Foreskin fibroblast (primary cell): ENCODE measurements at places on chromosomes 4 and X.

- DNase-seq, result peak; percentile 57
Observed at GRCh38 chr4:41258783-41259182, 2.1 kb downstream of the UCHL1 start.

GRCh38 chr4:132218406-132218805 lies 930.7 kb upstream of the PCDH10 start:
- DNase-seq, result peak; percentile 2

- no peak for DNase-seq
Observed at GRCh38 chr4:38129460-38130227, 169.4 kb downstream of the PTTG2 start.

DNA sequence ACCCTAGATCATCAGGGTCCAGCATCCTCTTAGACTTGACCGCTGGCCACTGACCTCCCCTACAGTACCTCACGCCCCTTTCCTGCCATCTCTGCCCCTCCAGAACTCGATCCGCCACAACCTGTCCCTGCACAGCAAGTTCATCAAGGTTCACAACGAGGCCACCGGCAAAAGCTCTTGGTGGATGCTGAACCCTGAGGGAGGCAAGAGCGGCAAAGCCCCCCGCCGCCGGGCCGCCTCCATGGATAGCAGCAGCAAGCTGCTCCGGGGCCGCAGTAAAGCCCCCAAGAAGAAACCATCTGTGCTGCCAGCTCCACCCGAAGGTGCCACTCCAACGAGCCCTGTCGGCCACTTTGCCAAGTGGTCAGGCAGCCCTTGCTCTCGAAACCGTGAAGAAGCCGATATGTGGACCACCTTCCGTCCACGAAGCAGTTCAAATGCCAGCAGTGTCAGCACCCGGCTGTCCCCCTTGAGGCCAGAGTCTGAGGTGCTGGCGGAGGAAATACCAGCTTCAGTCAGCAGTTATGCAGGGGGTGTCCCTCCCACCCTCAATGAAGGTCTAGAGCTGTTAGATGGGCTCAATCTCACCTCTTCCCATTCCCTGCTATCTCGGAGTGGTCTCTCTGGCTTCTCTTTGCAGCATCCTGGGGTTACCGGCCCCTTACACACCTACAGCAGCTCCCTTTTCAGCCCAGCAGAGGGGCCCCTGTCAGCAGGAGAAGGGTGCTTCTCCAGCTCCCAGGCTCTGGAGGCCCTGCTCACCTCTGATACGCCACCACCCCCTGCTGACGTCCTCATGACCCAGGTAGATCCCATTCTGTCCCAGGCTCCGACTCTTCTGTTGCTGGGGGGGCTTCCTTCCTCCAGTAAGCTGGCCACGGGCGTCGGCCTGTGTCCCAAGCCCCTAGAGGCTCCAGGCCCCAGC lies 5.2 kb downstream of the FOXO4 start:
- no peak for DNase-seq

- no peak for DNase-seq
Observed at GRCh38 chr4:76279462-76279861, 27.1 kb upstream of the STBD1 start.

- peak; percentile 41 for DNase-seq
Observed at GRCh38 chr4:21949073-21949457, 493 bp upstream of the KCNIP4 start.

GRCh38 chrX:98514032-98514431 lies 1630.3 kb downstream of the RPA4 start:
- DNase-seq, result no peak

DNA sequence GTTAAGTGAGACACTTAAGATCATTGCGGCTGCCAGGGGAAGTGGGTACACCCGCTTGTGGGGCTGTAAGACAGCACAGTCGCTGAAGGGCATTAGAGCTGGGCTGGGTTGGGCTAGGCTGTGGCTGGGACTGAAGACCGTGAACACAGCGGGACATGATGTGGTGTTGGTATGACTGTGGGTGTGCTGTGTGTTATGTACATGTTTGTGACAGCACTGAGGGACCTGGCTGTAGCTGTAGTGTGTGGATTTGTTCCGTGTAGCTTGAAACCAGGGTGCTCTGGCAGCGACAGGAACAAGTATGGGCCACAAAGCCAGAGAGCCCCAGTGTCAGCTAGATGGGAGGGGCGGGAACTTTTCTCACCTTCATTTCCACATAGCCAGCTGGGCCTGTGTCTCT lies 82.1 kb downstream of the NHSL2 start:
- no peak for DNase-seq

DNA sequence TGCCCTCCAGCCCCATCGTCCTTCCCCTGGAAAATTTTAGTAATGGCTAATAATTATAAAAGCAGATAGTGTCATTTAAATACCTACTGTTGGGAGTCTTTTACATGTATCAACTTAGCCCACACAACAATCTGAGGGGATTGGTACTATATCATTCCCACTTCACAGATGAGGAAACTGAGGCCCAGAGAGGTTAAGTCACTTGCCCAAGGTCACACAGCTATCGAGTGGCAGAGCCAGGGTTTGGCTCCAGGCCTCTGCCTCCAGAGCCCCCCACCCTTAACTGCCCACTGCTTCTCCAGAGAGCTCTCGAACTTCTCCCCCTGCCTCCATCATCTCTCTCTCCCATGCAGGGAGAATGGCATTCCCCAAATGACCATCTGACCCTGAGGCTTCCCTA lies 7.4 kb downstream of the C4orf50 start:
- no peak for DNase-seq

DNA sequence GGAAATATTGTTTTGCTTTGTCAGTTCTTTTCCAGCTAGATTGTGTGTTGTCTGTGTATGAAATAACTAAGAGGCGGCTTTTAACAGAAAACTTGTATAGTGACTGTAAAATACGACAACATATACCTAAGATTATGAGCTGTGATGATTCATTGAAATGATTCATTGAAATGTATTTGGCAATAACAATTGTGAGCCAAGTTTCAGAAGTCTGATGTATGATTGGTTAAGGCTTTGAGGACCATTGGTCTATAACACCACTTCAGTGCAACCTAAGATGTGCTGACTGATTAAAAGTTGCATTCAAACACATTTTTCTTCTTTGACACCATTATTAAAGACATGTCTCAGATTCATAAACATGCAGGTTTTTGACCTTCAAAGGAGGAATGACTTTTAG lies 76.6 kb downstream of the PTPN13 start:
- DNase-seq, result peak; percentile 79

DNA sequence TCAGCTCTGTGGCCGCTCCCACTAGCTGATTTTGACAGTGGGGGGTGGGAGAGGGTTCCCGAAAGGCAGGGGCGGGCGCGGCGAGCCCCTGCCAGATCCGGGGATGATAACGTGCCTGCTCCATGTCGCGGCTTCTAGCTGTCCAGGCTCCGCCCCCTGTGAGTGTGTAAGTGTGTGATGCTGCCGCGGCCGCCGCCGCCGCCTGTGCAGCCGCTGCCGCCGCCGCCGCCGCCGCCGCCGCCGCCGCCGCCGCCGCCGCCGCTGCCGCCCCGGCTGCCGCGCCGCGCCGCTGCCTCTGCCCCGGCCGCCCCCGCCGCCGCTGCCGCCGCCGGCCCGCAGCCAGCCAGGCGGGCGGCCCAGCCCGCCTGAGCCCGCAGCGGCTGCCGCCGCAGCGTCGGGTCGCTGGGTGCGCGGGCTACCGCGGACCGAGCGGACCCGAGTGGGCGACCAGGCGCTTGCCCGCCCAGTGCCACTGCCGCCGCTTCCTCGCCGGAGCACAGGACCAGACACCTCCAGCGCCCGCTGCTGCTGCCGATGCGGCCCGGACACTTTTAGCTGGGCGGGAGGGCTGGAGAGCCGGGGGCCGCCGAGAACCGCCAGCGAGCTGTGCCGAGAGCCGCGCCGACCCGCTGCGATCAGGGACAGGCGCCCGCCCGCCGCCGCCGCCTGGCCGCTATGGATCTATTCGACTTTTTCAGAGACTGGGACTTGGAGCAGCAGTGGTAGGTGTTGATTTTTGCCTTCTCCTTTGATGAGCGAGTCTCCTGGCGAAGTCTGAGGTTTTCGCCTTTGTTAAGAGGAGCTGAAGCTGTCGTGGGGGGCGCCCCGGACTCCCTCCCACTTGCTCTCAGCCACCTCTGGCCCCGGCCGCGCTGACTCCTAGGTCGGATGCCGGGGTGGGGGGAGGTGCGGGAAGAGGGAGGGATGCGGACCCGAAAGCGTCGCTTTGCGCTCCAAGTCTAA lies at the start of gene AFF2:
TSS of gene AFF2 (plus strand) at position 195 of the 963 bp plus-strand sequence. CDS start at position 676, 481 bp downstream.
- peak; percentile 31 for DNase-seq

DNA sequence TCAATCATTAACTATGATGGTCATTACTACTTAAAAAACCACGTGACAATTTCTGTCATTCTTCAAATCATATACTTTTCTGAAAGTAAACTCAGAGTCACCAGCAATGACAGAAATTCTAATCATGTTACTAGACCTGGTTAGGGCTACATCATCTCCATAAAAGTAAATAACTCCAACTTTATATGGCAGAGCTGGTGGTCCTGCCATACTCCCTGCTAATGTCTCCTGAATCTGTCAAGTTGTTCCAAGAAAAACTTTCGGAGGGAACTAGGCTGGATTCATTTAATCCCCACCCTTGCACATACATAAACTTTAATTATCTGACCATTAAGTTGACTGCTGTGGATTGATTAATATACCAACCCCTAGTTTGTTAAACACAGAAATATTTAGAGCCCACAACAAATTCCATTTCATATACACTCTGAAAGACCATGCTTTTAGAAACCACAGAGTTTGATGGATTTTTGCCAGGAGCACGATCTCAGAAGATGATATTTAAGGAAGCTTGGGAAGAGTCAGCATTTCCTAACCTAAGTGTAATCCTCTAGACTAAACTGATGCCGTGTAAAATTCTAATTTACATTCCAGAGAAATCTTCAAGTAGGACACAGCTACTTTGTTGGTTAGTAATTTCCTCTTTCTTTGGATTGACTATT lies 577.0 kb downstream of the FAT4 start:
- peak; percentile 75 for DNase-seq

DNA sequence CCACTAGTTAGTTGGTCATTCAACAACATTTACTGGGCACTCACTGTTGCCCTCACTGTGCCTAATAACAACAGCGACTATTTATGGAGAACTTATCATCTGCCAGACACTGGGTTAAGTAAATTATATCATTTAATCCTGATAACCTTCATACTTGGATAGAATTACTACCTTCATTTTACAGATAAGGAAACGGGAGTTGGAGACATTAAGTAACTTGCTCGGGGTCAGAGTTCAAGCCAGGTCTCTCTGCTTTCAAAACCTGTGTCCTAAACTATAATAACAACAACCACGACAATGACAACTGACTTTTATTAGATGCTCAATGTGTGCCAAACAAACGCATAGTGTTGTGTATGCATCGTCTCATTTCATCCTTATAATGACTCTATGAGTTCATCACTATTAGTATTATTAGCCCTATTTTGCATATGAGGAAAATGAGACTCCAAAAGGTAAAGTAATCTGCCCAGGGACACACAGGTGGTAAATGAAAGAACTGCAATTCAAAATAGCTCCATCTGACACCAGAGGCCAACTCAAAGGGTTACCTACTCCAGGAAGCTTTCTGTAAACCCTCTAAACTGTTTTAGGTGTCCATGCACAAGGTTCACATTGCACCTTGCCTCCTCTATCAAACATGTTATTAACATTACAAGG lies 98.4 kb upstream of the ACSL4 start:
- no peak for DNase-seq

DNA sequence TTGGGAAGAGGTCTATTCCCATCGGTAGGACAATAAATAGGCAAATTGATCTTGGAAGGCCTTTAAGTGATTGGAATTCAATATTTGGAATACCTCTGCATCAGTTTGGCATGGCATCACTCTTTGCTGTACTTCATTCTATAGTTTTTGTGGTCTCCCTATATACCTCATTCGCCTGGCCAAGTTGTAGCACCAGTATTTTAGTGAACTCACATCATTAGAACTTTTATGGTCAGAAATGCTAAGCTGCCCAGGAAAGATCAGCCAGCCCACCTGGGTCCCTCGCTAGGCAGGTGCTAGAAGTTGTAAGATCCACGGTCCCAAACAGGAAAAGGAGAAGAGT lies 40.3 kb downstream of the ZCCHC13 start:
- DNase-seq, result no peak

DNA sequence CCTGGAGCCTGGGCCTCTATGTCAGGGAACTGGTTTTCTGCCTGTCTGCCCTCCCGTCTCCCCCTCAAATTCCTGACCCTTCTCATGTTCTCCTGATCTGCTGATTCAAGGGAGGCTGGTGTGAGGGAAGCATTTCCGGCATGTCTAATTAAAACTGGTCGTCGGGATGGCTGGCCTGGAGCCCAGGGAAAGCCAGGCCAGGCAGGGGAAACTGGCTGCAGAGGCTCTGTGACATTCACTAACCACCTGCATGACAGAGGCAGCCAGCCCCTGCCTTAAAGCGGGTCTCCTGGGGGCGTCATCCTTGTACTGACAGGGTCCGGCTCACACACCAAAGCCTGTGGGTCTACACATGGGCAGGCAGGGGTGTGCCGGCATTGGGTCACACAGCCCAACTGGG lies 35.2 kb downstream of the ABLIM2 start:
- no peak for DNase-seq

DNA sequence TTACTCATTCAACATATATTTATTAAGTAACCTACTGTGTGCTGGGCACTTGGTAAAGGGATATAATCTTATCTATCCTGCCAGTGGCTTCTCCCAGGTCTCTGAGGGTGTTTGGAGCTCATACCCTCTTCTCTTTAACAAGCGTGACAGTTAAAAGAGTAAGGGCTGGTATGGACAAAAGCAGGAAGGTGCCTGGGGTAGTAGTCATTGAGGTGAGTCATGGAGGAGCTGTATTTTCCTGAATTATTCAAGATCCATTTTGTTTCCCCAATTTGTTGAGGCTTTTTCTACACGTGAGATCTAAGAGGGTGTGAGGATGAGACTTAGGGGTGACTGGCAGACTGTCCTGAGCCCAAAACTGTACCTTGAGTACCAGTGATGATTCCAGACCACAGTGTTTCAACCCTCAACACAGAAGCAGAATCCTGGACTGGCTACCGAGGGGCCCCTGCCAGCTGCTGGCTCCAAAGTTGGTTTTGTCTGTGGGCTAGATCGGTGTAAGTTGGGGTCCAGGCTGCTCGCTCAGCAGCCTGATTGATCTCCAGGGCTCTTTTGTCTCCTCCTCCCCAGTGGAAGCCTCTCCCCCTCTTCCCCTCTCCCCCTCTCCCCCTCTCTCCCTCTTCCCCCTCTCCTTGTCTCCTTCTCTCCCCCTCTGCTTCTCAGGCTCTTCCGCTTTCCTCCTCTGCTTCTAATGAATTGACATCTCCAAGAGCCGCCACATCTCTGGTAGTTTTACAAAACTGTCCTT lies at the start of gene DRP2:
TSS of gene DRP2 (plus strand) at position 671 of the 748 bp plus-strand sequence. CDS start 11,862 bp downstream, outside the sequence.
- peak; percentile 52 for DNase-seq

- DNase-seq, result no peak
Observed at GRCh38 chr4:90165883-90166282, 38.7 kb downstream of the CCSER1 start.

GRCh38 chrX:39450234-39450977 lies 647.4 kb downstream of the BCOR start:
- no peak for DNase-seq

- no peak for DNase-seq
Observed at GRCh38 chr4:124573056-124573455, 139.5 kb downstream of the ANKRD50 start.

DNA sequence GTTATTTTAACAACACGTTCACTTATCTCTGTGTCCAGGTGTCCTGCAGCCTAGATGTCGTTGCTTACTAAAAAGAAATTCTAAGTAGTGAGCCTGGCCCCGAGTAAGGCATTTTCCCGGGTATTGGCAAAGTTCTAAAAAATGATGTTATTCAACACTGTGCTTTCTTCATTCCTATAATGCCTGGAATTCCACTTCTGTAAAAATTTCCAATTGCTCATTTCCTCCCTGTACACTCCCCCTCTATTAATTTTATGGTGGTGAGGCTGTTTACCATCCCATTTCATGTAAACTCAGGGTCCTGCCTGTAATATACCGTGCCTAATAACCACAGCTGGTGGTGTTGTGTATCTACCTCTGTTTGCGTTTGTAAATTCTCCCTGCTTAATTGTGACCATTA lies 14.2 kb downstream of the BST1 start:
- DNase-seq, result peak; percentile 53
